HFF-Myc (cell line): ENCODE measurements at places on chromosomes 3 and 15.
A peak's percentile ranks its signal among the peaks of the same experiment; 100 is the strongest.

- DNase-seq = no peak
These were observed 369.3 kb upstream of the TRIM42 start for GRCh38 chr3:140308535-140308934.

DNA sequence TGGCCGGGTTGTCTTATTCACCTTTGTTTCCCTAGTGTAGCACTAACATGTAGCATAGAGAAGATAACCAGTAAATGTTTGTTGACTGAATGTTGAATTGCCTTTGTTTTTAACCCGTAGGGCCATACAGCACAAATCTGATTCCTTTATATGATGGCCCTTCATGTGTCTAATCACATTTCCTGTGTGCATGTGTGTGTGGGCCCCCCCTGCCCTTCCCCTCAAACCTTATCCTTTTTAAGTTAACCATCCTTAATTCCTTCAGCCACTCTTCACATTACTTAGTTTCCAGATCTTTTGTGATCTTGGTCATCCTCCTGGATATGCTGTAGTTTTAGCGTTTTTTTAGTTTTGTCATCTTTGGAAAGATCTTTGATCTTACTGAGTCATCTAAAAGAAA, 4.2 kb downstream of the NEO1 start:
- DNase-seq = no peak

DNA sequence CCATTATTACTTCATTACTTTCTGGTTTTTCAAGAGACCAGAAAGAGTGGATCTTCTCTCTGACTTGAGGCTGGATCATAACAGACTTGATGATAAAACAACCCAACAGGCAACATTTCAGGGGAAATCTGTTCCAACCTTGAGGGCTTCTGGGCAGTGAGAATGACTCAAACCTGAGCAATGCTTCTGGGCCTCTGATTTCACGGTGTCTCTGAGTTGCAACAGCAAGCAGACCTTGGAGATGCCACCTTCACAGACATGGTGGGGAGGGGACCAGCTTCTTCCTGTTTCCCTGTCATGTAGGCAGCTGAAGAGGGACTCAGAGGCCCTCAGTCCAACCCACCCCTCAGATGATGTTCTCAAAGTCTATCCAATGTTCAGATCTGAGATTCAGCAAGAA, 104.0 kb downstream of the ABHD5 start:
- no peak for DNase-seq

DNA sequence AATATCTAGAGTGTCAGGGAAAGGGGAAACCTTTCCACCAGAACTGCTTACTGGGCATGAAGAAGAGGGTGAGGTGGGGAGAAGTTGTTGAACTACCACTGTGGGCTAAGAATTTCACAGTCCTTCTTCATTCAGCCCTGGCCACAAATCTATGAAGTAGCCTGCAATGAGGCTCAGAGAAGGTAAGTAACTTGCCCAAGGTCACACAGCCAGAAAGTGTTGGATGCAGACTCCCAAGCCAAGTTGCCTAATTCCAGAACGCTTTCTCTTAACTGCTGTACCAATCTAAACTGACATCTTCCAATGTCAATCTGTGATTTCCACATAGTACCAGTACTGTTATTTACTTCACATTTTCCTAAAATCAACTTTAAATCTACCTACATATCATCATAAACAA, 2.1 kb downstream of the CYP1A1 start:
- DNase-seq = no peak

GRCh38 chr3:8648909-8649741, 4.5 kb upstream of the SSUH2 start:
- DNase-seq = no peak

- DNase-seq = no peak
These were observed 39.1 kb downstream of the PRTG start for GRCh38 chr15:55703873-55704301.

GRCh38 chr15:50414624-50415023, 9.6 kb upstream of the USP8 start:
- DNase-seq = no peak

DNA sequence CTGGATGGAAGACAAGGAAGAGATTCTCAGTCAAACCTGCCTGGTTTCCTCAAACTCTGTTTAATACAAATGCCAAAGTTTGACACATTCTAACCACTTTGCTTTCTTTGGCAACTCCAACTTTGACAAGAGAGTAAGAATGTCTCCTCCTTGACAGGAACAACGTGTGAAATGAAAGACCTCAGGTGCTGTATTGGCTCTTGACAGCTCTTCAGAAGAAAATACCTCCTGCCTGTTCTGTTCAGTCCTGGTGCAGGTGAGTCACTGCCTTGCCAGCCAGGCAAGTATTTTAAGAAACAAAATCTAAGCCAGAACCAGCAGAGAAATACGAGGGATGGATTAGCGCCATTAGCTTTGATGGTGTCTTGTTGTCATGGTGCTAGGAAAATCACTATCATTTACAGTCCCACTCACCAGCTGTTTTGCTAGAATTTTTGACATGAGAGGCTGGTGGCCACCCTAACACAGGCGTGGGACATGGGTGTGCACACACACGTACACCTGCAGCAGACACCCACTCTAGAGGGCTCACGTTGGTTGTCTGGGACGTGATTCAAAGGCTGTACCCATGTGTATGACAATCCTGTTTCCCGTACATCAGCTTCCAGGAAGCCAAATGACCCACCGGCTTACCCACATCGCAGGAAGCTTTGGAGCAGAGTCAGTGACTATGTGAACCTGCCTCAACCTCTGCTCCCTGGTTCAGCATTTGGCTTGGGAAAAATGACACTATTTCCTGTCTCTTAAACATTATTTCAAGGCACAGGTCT, 60.4 kb downstream of the CCNL1 start:
- DNase-seq = no peak

GRCh38 chr3:8387571-8387970, 114.1 kb upstream of the LMCD1 start:
- no peak for DNase-seq

DNA sequence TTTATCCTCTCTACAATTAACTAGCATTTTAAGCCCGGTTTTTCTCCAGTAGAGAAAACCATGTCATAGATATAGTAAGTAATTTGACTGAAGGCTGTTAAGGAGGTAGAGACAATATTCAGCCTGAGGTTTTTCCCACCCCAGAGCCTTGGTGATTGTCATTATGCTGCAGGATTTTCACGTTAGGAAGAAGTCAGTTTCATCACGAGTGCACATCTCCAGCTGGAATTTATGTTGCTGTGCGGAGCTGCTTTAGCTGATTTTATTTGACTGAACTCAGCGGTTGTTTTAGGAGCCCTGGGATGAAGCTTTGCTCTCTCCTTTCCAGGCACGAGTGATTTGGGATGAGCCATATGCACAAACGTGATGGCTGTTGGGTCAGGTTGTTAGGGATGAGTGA, 271.3 kb upstream of the RGMA start:
- DNase-seq = no peak

DNA sequence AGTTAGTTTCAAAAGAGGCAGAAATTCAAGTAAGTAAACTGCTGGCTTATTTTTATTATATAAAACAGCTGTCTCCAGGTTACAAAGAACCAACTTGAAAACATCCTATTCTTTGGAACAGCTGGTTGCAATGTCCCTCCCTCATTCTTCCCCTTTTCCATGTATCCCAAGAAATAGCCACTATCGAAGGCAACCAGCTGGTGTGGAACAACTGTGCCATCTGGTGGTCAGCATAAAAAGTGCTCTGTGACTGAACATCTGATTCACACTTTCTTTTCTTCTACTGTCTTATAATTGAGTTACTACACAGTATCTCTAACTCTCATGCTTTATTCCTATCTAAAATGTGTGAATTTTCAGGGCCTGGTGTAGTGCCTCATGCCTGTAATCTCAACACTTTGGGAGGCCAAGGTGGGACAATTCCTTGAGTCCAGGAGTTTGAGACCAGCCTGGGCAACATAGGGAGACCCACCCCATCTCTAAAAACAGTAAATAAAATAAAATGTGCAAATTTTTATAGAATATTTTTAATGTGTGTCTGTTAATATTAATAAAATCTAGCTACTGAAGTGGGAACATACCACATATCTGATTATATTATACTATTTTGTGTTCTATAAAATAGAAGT, 9.6 kb downstream of the OSBPL11 start:
- peak; percentile 79 for DNase-seq

DNA sequence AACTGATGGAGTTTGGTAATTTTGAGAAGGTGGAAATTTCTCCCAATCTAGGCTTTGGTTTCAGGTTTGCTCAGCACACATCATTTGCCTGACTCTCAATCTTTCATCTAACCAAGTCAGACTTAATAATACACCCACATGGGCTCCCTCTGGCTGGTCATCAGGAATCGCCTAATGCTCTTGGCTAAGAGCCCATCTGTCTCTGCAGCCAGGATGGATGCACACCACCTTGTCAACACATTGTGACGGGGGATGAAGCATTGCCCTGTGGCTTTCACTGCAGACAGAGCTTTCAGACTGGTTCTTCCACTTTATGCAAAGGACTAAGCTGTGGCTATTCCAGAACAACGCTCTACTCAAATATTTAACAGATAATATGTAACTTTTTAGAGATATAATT, 3.0 kb upstream of the HDGFL3 start:
- DNase-seq = no peak

GRCh38 chr3:48215019-48215418, 8.3 kb upstream of the CAMP start:
- no peak for DNase-seq

GRCh38 chr3:134372396-134373270, 1.6 kb downstream of the AMOTL2 start:
- no peak for DNase-seq

DNA sequence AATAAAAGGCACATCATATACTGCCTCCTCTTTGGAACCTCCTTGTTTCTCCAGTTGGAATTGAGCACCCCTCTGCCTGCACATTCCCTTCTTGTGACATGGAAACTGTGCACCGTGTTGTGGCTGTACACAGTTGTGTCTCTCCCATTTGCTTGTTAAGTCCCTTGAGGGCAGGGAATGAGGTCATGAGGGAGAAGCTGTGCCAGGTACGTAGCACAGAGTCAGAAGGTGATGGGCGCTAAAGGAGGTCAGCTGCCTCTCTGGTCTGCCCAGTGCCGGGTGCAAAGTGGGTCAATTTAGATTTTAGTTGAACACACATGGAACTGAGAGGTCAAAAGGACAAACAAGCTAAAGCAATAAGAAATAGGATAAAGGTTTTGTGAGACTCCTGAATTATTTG, 124.4 kb downstream of the FAM43A start:
- DNase-seq = no peak

GRCh38 chr3:13258986-13259514, 161.1 kb downstream of the NUP210 start:
- DNase-seq = no peak

- no peak for DNase-seq
These were observed 10.9 kb downstream of the SEMA3G start for GRCh38 chr3:52433996-52434479.

- DNase-seq = no peak
These were observed 1.9 kb downstream of the RAP2B start for GRCh38 chr3:153163756-153164550.

GRCh38 chr3:11530153-11530721, 113.5 kb downstream of the VGLL4 start:
- no peak for DNase-seq

- no peak for DNase-seq
These were observed 29.4 kb upstream of the XCR1 start for GRCh38 chr3:46056686-46057085.

- no peak for DNase-seq
These were observed 8.1 kb downstream of the ABCF3 start for GRCh38 chr3:184193991-184194539.

GRCh38 chr3:197306374-197307086, 8.1 kb upstream of the DLG1 start:
- no peak for DNase-seq

DNA sequence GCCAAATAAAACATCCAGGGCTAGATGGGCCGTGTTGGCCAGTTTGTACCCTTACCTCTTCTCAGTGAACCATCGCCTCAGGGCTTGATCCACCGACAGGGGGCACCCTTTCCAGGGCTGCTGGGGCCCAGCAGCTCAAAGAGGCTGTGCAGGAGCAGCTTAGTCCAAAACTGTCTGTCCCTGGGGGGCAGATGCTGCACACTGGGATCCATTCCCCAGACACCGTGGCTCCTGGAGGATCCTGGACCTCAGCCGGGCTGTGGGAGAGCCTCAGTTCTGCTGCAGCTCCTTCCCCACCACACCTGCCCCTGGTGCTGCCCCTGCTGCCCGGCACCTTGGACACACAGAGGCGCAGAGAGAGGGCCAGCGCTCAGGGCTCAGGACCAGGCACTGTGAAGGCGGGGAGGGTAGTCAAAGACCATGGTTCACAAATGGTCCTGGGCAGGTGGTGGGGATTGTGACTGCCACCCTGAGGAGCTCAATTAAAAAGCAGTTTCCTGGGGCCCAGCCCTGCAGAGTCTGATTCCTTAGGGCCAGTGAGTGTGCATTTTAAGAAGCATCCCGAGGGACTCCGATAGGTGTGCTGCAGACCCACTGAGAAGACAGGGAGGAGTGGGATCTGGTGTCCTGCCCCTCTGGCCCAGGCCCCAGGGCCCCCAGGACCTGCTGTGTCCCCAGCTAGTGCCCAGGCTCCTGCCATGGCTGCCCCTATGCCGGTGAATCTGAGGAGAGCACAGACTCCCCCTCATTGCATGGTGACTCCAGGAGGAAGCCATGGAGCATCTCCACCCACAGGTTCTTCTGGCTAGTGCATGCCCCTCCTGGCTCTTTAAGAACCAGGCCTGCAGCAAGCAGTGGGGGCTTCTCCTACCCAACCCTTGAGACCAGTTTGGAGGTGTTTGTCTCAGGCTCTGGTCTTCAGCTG, 86.5 kb upstream of the PRR20G start:
- no peak for DNase-seq

DNA sequence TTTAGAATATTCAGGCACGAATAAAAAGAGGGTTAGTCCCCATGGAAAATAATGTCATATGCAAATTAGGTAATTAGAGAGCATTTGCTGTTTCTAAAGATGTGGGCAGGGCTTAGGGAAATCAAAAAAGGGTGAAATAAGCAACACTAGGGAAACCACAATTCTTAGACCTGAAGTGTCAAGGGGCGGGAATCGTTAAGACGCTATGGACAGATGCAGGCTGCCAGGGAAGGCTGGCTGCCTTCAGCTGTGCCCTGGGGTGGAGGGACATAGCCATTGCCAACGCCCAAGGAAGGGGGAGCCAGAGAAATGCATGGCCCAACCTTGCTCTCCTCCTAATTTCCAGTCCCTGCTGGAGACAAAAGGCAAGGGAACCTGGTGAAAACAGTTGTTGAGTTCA, 141.7 kb upstream of the PROK2 start:
- no peak for DNase-seq

- no peak for DNase-seq
These were observed 47.5 kb downstream of the NUP210 start for GRCh38 chr3:13372656-13373055.

DNA sequence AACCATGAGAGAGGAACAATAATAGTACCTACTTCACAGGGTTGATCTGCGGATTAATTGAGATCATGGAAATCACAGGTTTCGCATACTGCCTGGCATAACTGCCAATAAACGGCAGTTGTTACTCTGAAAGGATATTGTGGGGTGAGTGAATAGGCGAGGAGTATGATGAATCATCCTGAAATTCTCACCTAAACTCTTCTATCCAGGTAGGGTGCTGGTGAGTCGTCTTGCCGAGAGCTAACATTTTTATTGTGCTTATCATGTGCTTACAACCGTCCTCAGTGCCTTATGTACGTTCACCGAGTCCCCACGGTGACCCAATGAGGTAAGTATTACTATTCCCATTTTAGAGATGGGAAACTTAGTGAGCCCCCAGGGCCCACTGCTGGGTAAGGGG, 52.4 kb upstream of the SRGAP3 start:
- no peak for DNase-seq
